Heart left ventricle (tissue), 16 donors: ENCODE measurements at places on chromosomes 2 and 18. TPM values are rescaled to one million over a fixed set of nuclear protein-coding genes. Genes with fewer than 3 reads are reported as not detected.

DNA sequence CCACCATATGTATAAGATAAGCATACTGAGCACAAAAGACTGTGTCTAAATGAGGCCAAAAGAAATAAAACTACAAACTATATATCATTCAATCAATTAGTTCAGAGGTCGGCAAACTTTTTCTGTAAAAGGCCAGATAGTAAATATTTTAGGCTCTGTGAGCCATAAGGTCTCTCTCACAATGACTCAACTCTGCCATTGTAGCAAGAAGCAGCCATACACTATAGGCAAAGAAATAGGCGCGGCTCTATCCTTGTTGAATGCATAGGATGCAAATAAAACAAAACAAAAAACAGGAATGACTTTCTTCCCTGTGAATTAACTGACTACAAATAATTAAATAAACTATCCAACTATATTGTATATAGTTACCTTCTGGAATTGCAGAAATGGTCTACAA, 8.6 kb upstream of the CCDC88A start:
- no peak for DNase-seq

- DNase-seq = no peak
Observed at GRCh38 chr2:30373881-30374302, 73.2 kb upstream of the LCLAT1 start.

- DNase-seq = no peak
Observed at GRCh38 chr2:200616656-200617055, 30.8 kb downstream of the AOX1 start.

DNA sequence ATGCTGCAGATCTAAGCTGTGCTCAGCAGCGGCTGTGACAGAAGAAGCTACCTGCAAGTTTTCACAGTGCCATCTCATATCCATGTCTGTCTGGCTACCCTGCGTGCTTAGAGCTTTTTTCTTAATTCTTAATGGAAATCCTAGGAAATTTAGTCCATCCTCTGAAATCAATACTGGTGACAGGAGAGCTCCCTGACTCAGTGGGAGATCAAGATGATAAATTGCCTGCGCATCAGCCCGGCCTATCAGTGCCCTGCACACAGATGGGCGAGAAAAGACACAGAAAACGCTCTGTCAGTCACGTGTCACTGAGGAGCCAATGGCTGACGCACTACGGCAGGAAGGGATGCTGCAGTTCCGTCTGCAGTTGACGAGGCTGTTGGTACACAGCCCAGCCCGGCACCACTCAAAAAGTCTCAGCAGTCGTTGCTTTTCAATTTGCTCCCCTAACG, 819.6 kb upstream of the FSHR start:
- peak; percentile 74 for DNase-seq

DNA sequence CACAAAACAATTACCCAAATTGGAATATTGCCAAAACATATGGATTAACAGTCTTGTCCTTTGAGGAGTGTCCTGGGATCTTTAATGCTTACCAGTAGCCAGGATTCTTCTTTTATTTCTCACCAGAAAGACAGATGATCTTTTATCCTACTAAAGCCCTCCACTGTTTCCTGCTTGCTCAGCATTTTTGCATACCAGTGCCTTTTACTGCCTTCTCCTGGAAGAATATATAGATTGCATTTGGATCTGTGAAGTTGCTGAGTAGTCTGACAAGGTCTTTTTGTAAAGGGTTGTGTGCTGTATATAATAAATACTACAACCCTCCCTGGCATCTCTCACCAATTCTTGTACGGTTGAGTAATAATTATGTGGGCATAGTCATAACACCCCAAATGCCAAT, 652.2 kb downstream of the LRRTM4 start:
- DNase-seq = no peak

The BCL11A gene
- 31.9 TPM for total RNA-seq

DNA sequence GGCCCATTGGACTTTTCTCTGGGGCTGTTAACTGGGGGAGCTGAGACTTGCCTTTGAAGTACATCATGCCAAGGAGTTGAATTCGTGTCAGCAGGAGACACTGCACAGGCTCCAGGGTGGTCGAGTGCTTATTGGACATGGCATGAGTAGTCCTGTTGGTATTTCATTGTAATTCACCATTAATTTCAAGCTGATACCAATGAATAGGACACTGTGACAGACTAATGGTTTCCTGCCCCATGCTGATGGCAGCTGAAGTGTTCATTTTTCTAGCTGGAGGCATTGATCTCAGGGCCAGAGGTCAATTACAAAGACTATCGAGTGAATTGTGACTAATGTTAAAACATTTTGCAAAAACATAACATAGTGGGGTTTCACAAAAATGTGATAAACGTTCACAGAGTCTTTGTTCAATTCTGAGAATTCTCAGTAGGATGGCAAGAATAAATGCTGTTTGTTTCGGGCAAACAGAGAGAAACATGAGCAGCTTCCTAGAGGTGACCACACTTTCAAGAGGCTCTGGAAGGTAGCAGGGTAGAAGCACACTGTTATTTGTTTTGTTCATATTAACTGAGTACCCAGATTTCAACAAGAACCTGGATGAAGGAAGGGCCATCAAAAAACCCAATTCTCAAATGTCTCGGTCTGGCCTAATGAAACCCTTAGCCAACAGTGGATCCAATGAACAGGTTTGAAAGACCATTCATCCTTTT, 90.6 kb upstream of the ARL4C start:
- DNase-seq = no peak

- DNase-seq = no peak
Observed at GRCh38 chr2:197839856-197840255, 35.5 kb downstream of the PLCL1 start.

GRCh38 chr2:113218283-113219091, 44.7 kb downstream of the PSD4 start:
- DNase-seq = peak; percentile 45

GRCh38 chr2:151437630-151438029, 27.9 kb downstream of the RIF1 start:
- no peak for DNase-seq

GRCh38 chr18:35949090-35949489, 23.4 kb upstream of the RMP24 start:
- DNase-seq = no peak

GRCh38 chr2:16738361-16739225, 73.0 kb upstream of the CYRIA start:
- DNase-seq = no peak

DNA sequence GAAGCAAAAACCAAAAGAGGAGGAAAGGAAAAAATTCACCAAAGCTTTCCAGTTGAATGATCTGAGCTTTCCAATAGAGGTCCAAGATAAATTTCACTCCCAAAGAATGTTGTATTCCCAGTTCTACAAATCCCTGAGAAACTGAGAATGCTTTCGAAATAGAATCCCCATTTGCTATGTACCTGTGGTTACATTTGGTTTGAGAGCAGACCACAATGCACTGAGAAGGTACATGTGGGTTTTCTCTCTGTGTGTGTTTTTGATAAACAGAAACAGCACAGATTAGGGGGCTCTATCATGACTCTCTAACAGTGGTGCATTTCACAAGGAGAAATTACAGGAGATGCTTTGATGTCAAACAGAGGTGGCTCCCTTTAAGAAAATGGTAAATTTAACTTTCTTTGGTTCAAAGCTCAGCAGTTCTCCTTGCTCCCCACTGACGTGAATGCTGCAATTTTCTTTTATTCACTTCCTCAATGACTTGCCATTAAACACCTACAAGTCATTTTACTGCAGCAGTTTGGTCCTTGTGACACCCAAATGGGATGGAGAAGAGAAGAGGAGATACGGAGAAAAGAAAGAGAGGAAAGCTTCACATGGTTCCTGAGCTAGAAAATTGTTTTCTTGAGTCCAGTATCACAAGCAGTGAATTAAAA, 108.7 kb downstream of the EPHA4 start:
- DNase-seq = no peak

DNA sequence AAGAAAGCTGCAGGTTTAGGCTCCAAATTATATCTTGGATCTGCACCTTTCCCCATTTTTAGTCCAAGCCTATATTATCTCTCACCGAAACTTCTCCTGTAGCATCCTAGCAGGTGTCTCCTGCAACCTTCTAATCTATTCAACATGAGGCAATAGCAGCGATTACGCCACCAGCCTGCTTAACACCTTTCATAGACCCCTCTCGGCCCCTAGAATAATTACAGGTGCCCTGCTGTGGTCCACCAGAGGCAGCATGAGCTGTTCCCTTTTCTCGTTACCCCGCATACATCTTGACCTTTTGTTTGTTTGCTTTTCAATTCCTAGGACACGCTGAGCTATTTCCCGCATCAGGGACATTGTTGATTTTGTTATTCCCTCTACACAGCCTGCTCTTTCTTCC, 361.9 kb downstream of the CYRIA start:
- no peak for DNase-seq

- DNase-seq = no peak
Observed at GRCh38 chr2:232523402-232523681, 2.6 kb upstream of the CHRND start.

DNA sequence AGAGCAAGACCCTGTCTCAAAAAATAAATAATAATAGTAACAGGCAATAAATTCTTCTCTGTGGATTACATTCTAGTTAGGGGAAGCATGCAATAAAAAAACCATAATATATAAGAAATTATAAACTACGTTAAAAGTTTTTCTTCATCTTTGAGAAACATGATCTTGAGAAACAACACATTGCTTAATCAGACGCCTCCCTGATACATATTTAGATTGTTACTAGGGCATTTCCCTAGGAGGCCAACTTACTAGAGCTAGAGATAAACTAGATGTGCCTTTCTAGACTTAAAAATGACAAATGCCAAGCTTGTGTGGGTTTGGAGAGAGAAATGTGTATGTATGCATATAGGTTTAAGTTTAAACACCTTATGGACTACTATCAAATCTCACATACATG, 76.3 kb upstream of the GALNT5 start:
- DNase-seq = no peak

The ECEL1 gene
- total RNA-seq = 0.21 TPM

The UGP2 gene
- 313 TPM for total RNA-seq

DNA sequence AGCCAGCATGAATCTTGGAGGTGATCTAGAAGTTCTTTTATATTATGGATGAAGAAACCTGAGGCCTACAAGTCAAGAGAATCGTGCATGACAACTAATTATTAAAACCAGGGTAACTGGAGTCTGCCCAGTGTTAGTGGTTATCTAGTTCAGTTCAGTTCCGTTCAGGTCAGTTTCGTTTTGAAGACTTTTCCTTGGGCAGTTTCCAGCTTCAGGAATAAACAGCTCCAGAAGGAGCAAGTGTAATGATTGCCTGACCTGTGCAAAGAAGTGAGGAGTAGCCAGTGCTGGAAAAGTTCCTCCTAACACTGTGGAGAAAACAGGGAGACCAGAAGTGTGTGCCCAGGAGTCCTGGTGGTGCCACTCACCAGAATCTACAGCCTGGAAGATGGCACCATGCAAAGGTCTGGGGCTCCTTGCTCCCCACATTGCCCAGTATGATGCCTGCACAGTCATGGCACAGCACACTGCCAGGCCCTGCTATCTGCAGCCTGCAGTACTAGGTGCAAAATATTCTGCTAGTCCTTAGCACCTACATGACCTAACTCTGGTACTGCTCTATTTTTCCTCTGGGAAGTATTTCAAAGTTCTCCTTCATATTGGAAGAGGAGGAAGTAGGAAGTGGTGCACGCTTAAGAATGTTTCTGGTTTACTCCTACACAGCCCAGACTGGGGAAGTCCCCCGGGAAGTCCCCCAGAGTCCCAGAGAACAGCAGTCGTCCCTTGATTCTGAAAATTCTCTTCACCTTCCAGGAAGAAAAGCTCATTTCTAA, 65.8 kb downstream of the SUMO1 start:
- no peak for DNase-seq

GRCh38 chr2:158969715-158970240, 1.3 kb downstream of the TANC1 start:
- peak; percentile 54 for DNase-seq

GRCh38 chr2:136376798-136377211, 258.9 kb upstream of the CXCR4 start:
- no peak for DNase-seq

- DNase-seq = no peak
Observed at GRCh38 chr2:136131484-136131960, 13.6 kb upstream of the CXCR4 start.

The EGR4 gene
- total RNA-seq = not detected

GRCh38 chr2:75936311-75936710, 225.6 kb upstream of the GCFC2 start:
- no peak for DNase-seq

GRCh38 chr2:192877159-192877558, 682.4 kb upstream of the TMEFF2 start:
- DNase-seq = no peak

GRCh38 chr18:49223837-49224529, 236.5 kb downstream of the DYM start:
- no peak for DNase-seq

The TDRD15 gene
- not detected for total RNA-seq

The SCYGR4 gene
- not detected for total RNA-seq

The IL36G gene
- total RNA-seq = not detected

GRCh38 chr2:121705958-121706357, 30.7 kb downstream of the NIFK start:
- DNase-seq = no peak

GRCh38 chr2:19758658-19759057, 143.1 kb downstream of the TTC32 start:
- no peak for DNase-seq

DNA sequence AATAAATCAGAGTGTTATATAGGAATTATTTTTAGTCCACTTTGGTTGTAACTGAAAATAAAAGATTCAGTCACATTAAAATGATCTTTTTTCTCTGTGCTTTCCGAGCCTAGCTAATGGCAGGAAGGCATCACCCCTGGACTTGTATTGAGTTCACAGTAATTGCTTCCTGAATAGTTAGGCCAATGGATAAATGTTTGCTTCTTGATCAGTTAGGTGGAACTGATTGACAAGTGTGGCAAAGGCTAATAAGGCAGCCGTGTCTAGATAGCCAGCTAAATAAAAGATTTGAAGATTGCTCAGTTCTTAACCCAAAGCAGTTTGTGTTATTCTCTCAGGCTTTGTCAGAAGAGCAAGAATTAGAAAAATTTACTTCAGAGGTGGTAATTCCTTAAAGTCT, 20.8 kb downstream of the FAM171B start:
- DNase-seq = no peak

DNA sequence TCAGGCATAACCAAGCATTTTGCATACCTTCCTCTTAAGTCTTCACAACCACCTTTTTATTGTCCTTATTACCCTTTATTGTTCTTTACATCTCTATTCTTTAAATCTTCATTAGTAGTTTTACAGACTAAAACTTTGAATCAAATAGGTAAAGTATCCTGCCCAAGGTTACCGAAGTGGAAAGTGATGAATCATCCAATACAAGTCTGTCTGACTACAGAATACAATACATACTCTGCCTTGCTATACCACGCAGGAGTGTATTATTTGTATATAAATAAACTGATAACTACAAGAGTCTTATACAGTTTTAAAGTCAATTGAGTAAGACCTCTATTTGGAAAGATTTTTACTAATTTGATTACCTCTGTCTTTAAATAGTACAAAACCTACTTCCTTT, 196.0 kb downstream of the ZEB2 start:
- DNase-seq = no peak

The CYP26B1 gene
- total RNA-seq = 3.0 TPM

GRCh38 chr2:12110074-12110473, 363.6 kb downstream of the LPIN1 start:
- DNase-seq = no peak

GRCh38 chr18:24500217-24500616, 39.8 kb downstream of the HRH4 start:
- DNase-seq = no peak

The DOCK10 gene
- 1.8 TPM for total RNA-seq

GRCh38 chr2:232085826-232086425, 124.4 kb downstream of the DIS3L2 start:
- DNase-seq = no peak

- DNase-seq = no peak
Observed at GRCh38 chr2:43467891-43468290, 127.9 kb downstream of the THADA start.
